Right cardiac atrium (tissue), 5 donors: ENCODE measurements at places on chromosomes 16 and 17. TPM values are rescaled to one million over a fixed set of nuclear protein-coding genes. Genes with fewer than 3 reads are reported as not detected.

The HCRT gene
- not detected for total RNA-seq

The BFAR gene
- total RNA-seq: 29.2 TPM

The CDH15 gene
- total RNA-seq: 0.09 TPM

The GGA2 gene
- total RNA-seq: 67.2 TPM

The KCNH6 gene
- total RNA-seq: not detected

The SLC16A5 gene
- 12.7 TPM for total RNA-seq

The XYLT1 gene
- total RNA-seq: 8.5 TPM

GRCh38 chr17:20983359-20983637, 59.5 kb downstream of the USP22 start:
- no peak for DNase-seq

DNA sequence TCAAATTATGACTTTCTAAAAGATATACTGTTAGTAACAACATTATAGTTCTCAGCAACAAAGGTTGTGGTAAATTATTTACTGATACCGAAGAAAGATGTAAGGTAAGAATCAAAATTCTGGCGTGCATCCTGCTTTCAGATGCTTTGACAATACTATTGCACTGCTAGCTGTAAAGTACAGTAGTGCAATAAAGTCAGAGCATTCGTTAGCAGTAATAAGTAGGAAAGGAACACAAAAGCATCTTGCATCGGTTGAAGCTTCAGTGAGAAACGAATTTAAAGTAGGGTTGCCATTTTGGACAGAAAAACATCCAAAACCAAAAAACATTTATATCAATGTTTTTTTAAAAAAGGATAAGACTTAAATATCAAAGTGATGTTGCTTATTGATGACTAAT, 4.0 kb downstream of the SKA2 start:
- DNase-seq: no peak

DNA sequence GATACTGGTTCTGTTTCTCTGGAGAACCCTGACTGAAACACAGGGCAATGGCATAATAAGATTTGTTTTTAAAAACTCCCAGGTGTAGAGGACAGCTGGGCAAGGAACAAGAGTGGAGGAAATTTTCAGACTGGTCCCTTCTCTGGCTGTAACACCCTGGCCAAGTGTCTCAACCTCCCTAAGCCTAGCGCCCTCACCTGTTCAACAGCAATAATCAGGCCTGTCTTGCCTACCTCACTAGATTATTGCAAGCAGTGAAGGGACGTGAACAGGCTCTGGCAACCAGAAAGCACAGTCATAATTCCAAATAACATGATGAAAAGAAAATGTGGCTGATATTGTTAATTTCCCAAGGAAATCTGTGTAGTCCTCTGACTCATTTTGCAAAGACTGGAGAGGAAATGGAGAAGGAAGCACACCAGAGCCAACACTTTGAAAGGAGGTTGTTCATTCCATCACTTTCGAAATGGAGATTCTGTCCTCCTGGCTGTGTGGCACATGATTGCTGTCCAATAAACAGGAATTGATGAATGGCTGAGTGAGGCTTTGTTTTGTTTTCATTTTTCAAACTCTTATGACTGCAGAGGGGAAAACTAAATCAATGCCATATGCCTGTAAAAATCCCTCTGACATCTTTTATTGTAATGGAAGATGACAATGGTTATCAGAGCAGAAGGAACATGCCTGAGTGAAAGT, 87.5 kb upstream of the HLF start:
- DNase-seq: no peak

- no peak for DNase-seq
These were observed 28.1 kb downstream of the MEAK7 start for GRCh38 chr16:84476401-84476800.

DNA sequence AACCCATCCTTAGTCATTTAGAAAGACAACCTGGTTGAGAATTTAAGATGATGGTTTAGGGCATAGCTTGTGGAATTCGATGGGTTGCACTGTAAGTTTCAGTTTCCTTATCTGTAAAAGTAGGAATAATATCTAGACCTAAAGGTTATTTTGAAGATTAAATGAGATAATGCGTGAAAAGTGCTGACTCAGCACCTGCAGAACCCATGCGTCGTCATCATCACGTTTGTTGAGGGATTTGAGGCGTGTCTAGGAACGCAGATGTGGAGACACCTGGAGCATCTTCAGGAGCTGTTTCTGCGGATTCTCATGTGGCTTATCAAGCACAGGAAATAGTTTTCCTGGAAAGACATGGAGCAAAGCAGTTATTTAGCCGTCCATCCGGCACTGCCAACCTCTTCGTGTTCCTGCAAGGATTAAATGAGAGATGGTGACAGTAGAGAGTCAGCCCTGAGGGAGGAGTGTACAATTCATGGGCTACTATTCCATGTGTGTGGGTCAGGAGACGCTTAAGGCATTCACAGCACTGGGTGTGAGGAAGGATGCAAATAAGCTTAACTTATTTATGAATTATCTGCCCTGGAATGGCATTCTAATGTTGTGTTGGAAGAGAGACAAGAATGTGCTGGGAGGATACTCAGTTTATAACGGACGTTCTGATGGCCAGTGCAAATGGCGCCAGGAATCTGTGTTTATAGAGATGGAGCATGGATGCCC, 536.1 kb downstream of the MAF start:
- no peak for DNase-seq

GRCh38 chr17:41553987-41554680, 17.7 kb downstream of the KRT9 start:
- DNase-seq: no peak

DNA sequence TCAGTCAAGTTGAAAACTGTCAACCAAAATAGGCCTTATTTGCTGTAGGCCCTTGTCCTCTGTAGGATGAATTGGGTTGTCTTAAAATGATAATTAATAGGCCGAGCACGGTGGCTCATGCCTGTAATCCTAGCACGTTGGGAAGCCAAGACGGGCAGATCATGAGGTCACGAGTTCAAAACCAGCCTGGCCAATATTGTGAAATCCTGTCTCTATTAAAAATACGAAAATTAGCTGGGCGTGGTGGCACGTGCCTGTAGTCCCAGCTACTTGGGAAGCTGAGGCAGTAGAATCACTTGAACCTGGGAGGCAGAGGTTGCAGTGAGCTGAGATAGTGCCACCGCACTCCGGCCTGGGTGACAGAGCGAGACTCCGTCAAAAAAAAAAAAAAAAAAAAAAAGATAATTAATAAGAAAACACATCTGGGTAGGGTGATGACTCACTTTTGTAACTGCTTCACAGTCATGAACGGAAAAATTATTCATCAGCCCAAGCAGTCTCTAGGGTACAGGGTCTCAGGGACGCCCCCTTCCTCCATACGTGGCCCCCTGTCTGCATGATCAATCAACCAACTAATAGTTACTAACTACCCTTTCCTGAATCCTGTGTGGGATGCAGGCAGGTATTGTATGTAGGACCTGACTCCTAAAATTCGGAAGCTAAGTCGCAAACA, 137.0 kb upstream of the RCVRN start:
- peak; percentile 62 for DNase-seq

GRCh38 chr16:62386411-62386810, 350.2 kb upstream of the CDH8 start:
- DNase-seq: no peak

DNA sequence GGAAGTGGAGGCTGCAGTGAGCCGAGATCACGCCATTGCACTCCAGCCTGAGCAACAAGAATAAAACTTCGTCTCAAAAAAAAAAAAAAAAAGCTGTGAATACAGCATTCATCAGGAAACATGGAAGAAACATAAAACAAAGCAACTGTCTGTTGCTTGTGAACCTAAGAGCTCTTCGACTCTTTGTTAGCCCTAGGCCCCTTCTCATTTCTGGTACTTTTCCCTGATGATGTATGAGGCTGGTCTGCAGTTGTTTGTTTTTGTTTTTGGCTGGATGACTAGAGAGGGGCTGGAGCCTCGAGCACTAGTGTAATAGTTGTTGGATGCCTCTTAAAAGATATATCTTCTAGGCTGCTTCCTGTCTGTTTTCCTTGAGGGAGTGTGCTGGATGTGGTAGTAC, 113.5 kb downstream of the MAP2K6 start:
- no peak for DNase-seq

DNA sequence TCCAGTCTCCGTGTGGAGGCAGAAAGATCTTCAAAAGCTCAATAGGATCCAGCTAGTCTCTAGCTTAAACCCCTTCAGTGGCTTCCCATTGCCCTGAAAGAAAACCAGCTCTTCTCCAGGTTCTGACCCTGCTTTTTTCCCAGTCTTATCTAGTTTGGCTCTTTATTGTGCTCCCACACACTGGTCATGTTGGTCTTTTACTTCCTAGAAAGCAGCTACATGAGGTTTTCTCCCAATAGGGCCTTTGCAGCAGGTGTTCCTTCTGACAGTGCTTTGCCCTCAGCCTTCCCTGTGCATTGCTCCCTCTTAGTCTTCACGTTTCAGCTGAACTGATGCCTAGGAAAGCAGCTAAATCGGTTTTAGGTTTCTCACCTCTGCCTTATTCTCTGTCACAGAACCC, 21.7 kb upstream of the ABCA3 start:
- DNase-seq: no peak

DNA sequence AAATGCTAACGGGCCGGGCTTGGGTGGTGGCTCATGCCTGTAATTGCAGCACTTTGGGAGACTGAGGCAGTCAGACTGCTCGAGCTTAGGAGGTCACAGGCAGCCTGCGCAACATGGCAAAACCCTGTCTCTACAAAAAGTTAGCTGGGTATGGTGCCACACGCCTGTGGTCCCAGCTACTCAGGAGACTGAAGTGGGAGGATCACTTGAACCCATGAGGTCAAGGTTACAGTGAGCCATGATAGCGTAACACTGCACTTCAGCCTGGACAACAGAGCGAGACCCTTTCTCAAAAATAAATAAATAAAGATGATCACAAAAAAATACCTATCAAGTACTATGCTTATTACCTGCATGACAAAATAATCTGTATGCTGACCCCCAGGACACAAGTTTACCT, 46.3 kb upstream of the INTS2 start:
- no peak for DNase-seq

- no peak for DNase-seq
These were observed 10.2 kb downstream of the HOXB1 start for GRCh38 chr17:48520631-48521079.

GRCh38 chr17:15171167-15172047, 93.7 kb downstream of the PMP22 start:
- peak; percentile 77 for DNase-seq

- DNase-seq: no peak
These were observed 330.3 kb downstream of the BCAS3 start for GRCh38 chr17:61007980-61008379.

DNA sequence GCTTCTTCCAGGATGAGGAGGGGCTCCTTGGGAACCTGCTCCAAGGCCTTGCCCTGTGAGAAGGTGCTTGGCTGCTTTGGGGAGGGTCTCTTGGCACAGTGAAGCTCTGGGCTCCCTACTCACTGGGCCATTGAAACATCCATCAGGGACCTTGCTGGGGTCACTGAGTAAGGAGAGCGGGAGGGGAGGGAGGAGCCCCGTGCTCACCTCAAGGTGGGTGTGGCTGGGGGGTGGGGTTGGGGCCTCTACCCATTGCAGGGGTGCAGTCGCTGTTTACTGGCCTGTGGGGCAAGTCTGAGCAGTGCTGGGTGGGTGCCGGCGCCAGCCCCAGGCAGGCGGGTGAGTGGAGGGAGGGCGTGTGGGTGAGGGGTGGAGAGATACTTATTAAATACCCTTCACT, 9.9 kb downstream of the TNS4 start:
- DNase-seq: no peak

GRCh38 chr17:38749223-38750043, 1.3 kb upstream of the PCGF2 start:
- DNase-seq: peak; percentile 91

DNA sequence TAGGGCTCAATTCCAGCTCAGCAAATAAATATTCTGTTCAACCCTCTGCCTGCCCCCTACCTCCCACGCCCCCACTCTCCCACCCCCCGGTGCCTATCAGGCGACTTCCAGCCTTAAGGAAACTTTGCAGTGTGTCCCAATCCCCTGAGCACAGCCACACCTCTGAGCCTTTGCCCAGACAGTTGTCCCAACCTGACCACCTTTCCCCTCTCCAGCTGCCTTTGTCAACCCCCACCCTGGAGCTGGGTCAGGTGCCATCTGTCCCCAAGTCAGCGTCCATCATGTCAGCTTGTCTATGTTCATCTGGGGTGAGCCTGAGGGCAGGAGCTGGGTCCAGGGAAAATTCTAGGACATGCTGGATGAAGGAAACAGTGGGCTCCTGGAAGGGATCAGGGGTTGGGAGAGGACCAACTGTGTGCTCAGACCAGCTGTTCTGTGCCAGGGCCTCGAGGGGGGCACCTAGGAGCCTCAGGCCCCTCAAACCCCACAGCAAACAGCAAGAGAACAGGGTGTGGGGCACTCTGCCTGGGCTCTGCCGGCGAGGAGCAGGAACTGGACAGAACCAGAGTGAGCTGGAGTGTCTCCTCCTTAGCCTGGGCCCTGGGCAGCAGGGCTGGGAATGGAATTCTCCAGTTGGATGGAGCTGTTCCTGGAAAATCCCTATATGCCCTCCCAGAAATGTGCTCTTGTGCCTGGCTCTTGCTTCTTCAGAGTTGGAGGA, 17.8 kb downstream of the CDH16 start:
- no peak for DNase-seq

DNA sequence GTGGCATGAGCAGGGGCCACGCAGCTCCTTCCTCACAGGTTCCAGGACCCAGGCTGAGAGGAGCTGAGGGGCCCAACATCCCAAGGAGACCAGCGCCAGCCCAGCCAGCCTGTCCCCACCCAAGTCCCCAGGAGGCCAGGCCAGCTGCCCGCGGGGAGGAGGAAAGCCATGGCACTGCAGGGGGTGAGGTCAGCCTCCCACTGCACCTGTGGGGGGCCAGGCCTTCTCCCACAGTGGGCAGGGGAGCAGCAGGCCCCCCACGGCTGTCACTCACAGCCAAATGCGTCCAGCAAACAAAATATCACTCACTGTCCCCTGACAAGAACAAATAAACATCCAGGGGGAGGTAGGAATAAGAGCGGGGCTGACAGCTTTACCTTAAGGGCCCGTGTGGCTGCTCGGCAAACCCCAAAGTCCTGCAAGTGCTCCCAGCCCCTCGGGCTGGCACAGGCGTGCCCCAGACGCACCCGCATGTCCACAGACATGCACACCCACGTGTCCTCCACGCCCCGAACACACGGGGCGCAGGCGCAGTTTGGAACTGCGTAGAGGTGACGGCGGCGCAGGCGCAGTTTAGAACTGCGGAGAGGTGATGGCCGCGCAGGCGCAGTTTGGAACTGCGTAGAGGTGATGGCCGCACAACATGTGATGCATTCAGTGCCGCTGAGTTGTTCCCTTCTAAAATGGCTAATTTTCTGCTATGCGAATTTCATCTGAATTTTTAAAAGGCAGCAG, 291.1 kb downstream of the FOXL1 start:
- no peak for DNase-seq

- no peak for DNase-seq
These were observed 22.4 kb upstream of the TEKT1 start for GRCh38 chr17:6853764-6854442.

- no peak for DNase-seq
These were observed 12.8 kb downstream of the SLC6A2 start for GRCh38 chr16:55668340-55669281.
